AG08396 (cell line): ENCODE measurements at places on chromosomes 3 and 15.

- no peak for DNase-seq
Measured at GRCh38 chr15:79084308-79084968, 6.1 kb downstream of the RASGRF1 start.

DNA sequence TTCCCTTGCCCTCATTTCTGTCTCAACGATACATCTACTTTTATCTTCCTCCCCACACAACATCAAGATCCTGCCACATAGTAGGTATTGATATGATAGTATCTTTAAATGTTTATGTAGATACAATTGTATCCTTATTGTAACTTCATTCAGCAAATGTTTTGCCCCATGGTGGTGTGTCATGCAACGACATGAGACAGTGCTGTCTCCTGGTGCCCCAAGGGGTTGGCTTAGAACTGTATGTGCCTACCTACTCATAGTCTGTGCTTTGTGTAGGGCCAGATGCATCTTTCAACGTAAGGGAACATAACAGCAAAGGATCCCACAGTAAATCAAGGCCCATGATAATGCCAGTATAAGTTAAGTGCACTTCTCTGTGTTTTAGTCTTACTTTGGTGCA lies 2.8 kb upstream of the CD47 start:
- DNase-seq = no peak

- DNase-seq = no peak
Measured at GRCh38 chr3:4690277-4690676, 197.1 kb downstream of the ITPR1 start.

- no peak for DNase-seq
Measured at GRCh38 chr3:174219738-174220137, 639.4 kb upstream of the NAALADL2 start.

GRCh38 chr3:13211605-13212210 lies 138.5 kb upstream of the IQSEC1 start:
- DNase-seq = no peak

DNA sequence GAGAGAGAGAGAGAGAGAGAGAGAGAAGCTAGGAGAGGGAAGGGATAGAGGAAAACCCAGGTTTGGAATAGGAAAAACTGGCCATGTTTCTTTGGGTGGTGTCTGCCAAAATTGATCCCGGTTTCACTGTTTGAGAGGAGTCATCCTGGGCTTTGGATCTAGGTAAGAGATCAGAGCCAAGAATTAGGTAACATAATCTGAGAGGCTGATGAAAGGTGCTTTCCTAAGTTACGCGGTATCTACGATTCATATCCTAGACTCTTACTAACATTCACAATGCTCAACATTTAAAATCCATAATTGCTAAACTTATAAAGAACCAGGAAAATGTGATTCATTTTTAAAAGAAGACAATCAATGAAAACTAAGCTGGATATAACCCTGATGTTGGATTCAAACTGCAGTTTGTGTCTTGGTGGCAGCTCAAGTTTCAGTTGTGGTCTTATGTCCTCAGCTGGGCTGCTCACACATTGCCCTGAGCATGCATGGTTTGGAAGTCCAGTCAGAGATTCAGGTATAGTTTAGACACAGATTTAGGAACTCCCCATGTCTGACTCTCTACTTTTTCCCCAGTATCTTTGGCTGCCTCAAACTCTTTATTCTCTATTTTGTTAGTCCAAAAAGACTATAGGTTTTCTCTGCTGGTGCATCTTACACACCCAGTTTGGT lies 42.5 kb upstream of the FMN1 start:
- DNase-seq = no peak

- DNase-seq = no peak
Measured at GRCh38 chr3:71966185-71966584, 181.2 kb upstream of the PROK2 start.

DNA sequence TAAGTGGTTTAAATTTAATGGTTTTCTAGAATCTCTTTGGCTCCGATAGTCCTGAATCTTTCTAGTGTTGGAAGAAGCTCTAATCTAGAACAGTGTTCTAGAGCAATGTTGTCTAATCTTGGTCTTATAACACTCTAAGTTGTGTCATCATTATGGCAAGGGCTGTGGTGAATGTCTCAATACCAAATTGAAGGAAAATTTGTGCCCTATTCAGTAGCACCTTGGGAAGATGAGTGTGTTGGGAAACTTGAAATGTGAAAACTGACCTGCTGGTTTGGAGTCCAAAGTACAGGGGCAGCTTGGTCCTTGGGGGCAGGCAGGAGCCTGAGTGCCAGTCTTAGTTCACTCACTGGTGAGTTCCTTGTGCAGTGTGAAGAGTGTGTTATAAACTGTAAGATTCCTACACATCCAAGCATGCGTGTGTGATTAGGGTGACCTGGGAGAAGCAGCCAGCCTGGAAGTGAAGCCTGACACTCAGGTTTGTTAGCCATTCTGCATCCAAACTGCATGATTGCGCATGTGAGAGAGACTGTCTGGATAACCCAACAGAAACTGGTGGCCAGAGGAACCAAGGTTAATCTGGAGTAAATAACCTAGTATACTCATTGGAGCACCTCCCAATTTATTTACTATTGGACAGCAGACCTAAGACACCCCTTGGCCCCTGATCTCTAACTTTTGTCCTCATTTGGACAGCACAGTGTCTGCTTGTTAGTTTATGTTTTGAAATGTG lies 14.6 kb downstream of the ZNF592 start:
- DNase-seq = no peak

DNA sequence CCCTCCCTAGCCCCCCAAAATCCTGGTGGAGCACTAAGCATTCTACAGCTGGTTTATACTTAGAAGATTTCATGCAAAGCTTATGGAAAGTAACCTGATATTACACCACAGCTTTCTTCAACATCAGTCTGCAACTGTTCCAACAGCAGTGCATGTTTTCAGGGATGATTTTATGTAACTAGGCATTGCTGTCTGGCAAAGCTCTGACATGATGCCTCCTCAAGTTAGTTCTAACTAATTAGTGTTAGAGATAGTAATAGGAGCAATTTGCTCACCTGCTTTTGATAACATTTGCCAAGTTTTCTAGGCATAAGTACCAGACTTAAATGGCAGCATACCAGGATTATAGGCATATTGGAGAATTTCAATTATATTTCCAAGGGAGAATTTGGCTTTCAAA lies 330.3 kb upstream of the SGO1 start:
- no peak for DNase-seq

DNA sequence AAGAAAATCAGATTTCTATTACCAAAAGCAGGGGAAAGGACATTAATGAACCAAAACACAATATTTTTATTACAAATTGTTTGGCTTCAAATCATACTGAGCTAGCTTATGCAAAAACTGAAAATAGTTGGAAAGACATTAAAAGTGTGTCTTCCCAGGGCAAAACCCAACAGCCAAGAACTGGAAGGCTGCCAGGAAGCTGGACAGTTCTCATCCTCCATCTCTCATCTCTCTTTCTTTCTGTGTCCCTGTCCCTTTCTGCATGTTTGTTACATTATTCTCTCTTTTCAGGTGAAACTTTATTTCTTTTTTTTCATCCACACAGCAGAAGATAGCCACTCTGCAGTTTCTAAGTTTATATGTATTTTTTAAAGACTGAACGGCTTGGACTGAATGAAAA lies 41.1 kb upstream of the SNTN start:
- DNase-seq = no peak

DNA sequence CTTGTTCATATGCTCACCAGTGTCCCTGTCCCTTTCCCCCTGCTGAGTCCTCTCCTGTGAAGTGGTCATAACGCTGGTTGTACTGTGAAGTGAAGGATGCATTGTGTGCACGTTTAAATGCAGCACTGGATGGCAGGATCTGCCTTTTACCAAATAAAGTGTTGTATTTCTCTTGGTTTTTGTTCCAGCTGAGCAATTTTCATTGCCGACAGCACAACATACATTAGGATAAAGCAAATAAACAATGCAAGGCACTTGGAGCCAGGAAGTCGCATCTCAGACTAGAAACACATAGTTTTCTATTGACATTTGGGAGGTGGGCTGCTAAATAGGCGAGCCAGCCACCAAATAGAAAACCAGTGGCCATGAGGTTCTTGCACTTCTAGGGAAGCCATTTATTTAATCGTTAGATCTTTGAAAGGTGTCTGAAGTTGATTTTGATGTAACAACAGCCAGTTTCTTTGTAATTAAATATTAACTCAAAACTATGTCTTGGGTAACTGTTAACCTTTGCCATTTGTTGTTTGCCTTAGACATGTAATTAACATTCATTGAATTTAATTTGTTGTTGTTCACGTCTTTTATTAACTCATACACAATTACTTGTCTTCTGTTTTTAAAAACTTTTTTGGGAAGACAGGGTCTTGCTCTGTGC lies 185.3 kb downstream of the FNDC3B start:
- DNase-seq = no peak

DNA sequence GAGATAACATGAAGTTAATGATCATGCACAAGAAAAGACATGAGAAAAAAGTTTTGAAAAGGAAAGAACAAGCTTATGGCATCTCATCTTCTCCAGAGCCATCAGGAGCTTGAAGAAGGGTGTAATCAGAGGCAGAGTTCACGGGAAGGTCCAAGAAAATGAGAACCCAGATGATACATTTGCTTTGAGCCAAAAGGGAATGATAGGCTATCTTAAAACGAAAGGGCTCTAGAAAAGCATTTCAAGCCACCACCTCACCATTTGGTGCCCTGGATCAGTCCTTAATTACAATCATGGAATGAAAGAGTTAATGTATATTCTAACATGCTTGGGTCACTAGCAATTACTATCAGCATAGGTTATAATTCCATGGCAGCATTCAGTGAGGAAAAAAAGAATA lies 781.8 kb downstream of the ROBO1 start:
- no peak for DNase-seq

GRCh38 chr3:179450901-179451264 lies 387 bp downstream of the GNB4 start:
- DNase-seq = no peak

DNA sequence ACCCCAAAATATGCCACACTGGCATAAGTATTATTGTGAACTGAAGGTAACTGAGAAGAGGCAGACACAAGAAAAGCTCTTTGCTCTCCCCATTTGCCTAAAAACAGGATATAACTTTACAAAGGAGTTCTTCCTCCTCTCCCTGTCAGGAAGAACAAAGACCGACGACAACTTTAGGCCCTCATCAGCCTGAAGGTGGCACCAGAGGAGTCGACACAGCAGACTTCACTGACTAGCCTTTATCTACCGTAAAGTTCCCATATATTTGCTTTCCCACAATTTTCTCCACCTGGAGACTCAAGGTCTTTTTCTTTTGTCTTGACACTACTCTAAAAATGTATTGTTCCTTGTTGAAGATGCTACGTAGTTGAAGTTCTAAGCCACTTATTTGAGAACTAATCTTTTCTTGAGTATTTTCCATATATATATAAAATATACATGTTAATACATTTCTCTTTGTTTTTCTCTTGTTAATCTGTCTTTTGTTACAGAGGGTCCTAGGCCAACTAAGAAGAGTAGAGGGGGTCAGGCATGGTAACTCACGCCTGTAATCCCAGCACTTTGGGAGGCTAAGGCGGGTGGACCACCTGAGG lies 16.2 kb upstream of the XIRP1 start:
- peak; percentile 64 for DNase-seq

DNA sequence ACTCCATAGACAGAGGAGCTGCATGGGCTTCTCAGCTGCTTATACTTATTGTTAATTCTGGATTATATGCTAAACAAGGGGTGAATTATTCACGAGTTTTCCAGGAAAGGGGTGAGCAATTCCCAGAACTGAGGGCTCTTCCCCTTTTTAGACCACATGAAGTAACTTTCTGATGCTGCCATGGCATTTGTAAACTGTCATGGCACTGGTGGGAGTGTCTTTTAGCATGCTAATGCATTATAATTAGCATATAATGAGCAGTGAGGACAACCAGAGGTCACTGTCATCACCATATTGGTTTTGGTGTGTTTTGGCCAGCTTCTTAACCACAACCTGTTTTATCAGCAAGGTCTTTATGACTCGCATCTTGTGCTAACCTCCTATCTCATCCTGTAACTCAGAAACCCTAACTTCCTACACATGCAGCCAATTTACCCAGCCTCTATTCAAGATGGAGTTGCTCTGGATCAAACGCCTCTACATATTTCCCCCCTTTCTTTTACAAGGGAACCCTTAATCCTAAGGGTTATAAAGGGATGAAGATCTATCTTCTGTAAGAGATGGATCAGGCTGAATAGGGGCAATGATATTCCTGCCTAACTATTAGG lies 12.1 kb upstream of the DMXL2 start:
- no peak for DNase-seq
